Hepatocyte (in vitro differentiated cells): ENCODE measurements at places on chromosomes 4 and X.
A peak's percentile ranks its signal among the peaks of the same experiment; 100 is the strongest.

GRCh38 chr4:25670991-25671390 is 15.3 kb downstream of the SLC34A2 start:
- DNase-seq = no peak

DNA sequence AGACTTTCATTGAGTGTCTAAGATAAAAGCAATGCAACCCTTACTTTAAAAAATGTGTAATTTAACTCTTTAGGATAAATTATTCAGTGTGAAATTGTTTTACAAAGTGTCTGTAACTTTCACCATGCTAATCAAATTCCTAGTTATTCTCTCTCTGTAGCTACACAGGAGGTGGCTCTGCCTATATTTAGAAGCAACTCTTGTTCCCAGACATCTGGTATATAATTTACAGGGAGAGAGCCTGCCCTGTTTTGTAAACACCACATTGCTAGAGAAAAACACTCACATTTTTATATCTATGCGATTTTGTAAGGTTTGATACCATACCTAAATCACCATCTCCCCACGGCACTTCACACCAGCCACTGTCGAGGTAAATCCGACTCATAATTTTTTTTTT is 35.5 kb upstream of the SPATA4 start:
- DNase-seq = no peak

GRCh38 chr4:139763205-139763604 is 97.6 kb downstream of the MGST2 start:
- no peak for DNase-seq

- no peak for DNase-seq
Observed at GRCh38 chrX:29746326-29746725, 469.0 kb upstream of the MAGEB2 start.

DNA sequence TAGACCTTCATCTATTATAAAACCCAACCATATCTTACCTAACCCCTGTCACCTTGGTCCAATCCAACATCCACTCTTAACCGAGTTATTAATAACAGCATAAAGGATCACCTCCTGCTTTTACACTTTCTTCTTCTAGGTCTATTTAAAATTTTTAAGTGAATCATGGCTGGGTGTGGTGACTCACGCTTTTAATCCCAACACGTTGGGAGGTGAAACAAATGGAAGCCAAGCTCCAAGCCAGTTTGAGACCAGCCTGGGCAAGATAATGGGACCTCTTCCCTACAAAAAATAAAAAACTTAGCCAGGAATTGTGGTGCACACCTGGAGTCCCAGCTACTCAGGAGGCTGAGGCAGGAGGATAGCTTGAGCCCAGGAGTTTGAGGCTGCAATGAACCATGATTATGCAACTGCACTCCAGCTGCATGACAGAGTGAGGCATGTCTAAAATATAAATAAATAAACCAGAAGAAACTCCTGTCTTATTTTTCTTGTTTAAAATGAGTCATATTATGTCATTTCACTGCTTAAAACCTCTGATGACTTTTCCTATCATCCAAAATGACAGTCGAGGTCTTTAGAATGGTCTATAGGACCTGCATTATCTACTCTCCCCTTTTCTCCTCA is 188.4 kb downstream of the GASK1B start:
- no peak for DNase-seq

GRCh38 chr4:14783011-14783877 is 219.0 kb upstream of the CPEB2 start:
- DNase-seq = no peak

GRCh38 chr4:121838136-121838535 is 14.5 kb upstream of the CCNA2 start:
- no peak for DNase-seq

DNA sequence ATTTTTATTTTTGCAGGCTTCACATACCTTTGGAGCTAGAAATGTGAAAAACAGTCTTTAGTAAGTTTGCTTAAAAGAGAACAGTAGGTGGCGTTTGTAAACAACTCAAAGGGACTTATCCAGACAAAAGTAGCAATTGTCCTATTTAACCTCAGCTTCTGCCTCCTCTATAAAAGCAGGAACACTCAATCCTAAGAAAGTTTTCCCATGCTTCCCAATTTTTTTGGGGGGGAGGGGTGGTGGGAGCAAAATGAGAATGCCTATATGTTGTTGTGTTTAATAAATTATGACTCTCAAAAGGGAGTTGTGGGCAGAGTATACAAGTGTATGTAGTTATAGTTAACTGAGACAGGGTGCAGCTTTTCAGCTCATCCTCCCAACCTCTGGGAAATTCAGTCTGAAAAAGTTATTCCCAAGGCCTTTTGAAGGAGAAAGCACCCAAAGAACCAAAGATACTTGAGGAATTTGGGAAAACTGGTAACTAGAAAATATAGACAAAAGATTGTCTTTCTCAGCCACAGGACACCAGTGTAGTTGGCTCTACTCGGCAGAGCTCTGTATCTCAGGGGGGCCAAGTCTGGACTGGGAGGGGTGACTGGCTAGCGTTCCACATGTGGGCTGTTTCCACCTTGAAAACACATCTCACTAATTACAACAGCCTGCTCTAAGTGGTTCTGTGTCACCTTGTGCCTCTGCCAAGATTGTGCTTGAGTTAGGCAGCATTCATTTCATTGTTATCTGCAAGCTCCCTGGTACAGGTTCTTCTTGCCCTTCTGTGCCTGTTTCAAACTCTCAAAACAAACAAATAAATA is 2.8 kb downstream of the SFRP2 start:
- no peak for DNase-seq

- DNase-seq = no peak
Observed at GRCh38 chr4:39620551-39621313, 17.9 kb downstream of the SMIM14 start.

GRCh38 chr4:139849219-139849618 is 183.6 kb downstream of the MGST2 start:
- DNase-seq = no peak

GRCh38 chr4:24742773-24743172 is 52.6 kb upstream of the SOD3 start:
- no peak for DNase-seq

DNA sequence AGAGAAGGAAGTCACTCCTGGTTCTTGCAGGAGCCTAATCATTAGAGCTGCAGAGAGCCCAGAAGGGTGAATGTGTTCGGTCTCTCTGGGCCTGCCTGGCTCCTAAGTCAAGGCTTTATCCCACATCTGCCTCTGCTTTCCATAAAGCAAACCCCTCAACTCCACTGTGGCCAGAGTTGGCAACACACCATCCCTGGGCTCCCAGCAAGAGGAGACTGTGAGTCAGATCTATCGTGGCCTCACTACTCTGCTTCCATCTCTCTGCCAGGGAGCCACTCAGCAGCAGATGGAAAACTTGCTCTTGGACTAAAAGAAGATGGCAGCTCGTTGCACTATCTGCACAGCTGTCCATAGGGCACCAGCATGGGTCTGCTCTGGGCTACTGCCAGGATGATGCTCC is 348.2 kb downstream of the FBXW7 start:
- no peak for DNase-seq

GRCh38 chr4:12379191-12379590 is 950.5 kb upstream of the HS3ST1 start:
- no peak for DNase-seq

- DNase-seq = peak; percentile 61
Observed at GRCh38 chrX:140040386-140040785, 75.1 kb upstream of the CXorf66 start.

GRCh38 chr4:11496351-11496829 is 67.7 kb upstream of the HS3ST1 start:
- no peak for DNase-seq

GRCh38 chr4:9877123-9877522 is 95.7 kb downstream of the DRD5 start:
- no peak for DNase-seq

DNA sequence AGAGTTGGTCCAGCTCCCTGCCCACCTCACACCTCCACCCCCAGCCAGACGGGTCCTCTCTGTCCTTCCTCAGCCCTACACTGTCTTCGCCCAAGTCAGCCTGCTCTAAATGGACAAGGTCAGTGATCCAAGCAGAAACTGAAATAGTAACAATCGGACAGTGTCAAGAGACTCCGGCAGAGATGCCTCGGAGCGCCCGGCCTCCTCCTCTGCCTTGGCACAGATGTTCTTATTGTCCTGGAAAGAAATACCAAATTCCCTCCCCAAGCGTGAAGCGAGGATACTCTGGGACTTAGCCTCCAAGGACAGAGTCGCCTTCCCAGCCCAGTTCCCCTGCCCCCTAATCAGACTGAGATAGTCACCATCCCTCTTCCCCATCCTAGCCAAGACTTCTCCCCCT is 28.5 kb downstream of the UTP14A start:
- no peak for DNase-seq

GRCh38 chr4:38663090-38663800 is 754 bp upstream of the KLF3 start:
- no peak for DNase-seq

DNA sequence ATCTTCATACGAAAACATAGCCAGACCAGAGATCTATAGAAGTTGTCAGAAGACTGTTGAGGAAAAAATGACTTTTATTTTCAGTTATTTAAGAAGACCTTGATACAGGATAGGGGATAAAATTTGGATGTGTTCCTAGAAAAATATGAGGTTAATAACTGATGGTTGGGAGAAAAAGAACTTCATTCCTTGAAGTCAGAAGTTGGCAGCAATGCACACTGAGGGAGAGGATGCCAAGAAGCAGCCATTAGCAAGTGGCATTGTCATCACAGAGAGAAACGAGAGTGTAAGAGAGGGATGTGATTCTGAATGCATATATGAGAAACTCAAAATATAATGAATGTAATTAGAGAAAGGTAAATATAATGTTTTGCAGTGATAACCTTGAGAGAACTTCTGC is 382.1 kb upstream of the EPHA5 start:
- no peak for DNase-seq

DNA sequence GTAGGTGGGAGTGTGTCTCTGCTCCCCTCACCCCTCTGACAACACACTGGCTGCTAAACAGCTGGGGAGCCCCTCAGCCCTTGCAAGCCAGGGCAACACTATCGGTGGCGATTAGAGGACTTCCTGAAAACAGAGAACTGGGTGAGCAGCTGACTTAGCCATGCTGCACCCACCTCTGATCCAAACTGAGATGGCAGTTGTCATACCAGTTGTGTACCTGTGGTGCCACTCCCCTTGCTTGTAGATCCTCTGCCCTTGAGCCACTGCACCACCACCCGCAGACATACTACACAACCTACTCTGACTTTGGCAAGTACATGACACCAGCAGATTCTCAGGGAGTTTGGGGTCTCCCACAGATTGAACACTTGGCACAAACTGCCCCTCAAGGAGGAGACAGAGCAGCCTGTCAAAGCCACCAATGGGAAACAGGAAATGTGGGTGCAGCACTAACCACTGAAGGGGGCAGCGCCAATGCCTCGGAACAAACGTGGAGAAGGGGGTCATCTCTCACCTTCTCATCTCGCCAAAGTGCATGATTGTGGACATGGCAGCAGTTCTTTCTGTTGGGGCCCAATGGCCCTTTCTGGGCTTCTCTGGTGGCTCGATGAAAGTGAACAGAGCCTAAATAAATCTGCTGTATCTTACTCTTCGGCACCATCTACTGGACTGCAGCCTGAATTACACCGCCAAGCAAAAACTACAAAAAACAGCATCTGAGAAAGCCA is 119.8 kb downstream of the NEK1 start:
- DNase-seq = peak; percentile 28
